ENCODE measurements at places on chromosomes 2 and 18. TPM values are rescaled to one million over a fixed set of nuclear protein-coding genes. Genes with fewer than 3 reads are reported as not detected.

Gene NYAP2
- 1.1 TPM for total RNA-seq

Gene CDH19
- 1.2 TPM for total RNA-seq

Gene SCRN3
- total RNA-seq: 27.4 TPM

Gene TBR1
- total RNA-seq: not detected

Gene ESPNL
- total RNA-seq: 0.09 TPM

Gene TTR
- not detected for total RNA-seq

Gene FOXD4L1
- total RNA-seq: 0.62 TPM

- no peak for DNase-seq
- no peaks in the 10 kb centered on the region for H3K36me3 ChIP-seq
- H3K27me3 ChIP-seq: no peaks in the 10 kb centered on the region
- no peaks in the 10 kb centered on the region for H3K4me1 ChIP-seq
- no peak overlapping the region for H3K27ac ChIP-seq
These were observed 134.6 kb upstream of the KLHL29 start for GRCh38 chr2:23250371-23250770.

DNA sequence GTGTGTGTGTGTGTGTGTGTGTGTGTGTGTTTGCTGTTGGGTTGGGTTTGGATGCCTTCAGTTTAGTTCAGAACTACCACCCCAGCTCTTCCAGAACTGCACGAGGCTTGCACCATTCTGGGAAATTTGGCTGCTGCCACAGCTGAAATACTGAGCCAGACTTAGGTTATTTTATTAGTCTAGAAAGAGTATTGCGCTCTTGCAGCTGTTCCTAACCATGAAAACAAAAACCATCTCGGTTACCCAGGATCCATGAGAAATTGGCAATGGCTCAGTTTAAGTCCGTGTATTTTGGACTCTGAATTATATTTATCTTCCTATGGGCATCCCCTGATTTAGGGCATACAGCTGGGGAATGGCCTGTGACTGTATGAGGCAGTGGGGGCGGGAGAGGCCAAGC, 83.2 kb downstream of the TANC1 start:
- H3K27me3 ChIP-seq: no peaks in the 10 kb centered on the region
- no peaks in the 10 kb centered on the region for H3K36me3 ChIP-seq
- no peak overlapping the region for H3K27ac ChIP-seq
- H3K4me3 ChIP-seq: no peak overlapping the region

GRCh38 chr2:18096836-18097405, 218.5 kb downstream of the KCNS3 start:
- H3K36me3 ChIP-seq: no peaks in the 10 kb centered on the region
- H3K4me1 ChIP-seq: no peaks in the 10 kb centered on the region
- no peak overlapping the region for H3K4me3 ChIP-seq
- no peak for DNase-seq
- no peaks in the 10 kb centered on the region for H3K27me3 ChIP-seq

GRCh38 chr2:25368660-25369059, 26.9 kb upstream of the DNMT3A start:
- no peaks in the 10 kb centered on the region for H3K36me3 ChIP-seq
- no peak for DNase-seq
- H3K4me1 ChIP-seq: no peaks in the 10 kb centered on the region
- no peak overlapping the region for H3K4me3 ChIP-seq
- H3K27me3 ChIP-seq: no peaks in the 10 kb centered on the region

DNA sequence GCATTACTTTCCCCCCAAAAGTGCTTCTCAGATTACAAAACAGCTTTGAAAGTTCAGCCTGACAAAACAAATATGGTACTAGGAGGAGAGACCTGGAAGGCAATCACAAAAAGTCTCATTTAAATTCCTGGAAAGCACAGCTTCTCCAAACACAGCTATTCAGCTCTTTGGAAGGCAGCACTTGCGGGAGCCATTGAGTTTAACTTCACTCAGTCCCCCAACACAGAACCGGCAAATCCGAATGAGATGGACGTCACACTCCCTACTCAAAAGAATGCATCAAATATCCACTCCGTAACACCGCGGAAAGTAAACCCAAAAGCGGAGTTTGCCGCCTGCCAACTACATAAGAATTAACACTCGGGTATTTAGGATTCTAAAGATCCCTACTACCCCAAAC, 638 bp downstream of the ST6GAL2 start:
- no peak overlapping the region for H3K27ac ChIP-seq
- H3K4me3 ChIP-seq: peak overlapping the region; percentile 49
- H3K4me1 ChIP-seq: peaks cover 11% of the 10 kb centered on the region
- H3K36me3 ChIP-seq: no peaks in the 10 kb centered on the region
- H3K27me3 ChIP-seq: peaks cover 35% of the 10 kb centered on the region

DNA sequence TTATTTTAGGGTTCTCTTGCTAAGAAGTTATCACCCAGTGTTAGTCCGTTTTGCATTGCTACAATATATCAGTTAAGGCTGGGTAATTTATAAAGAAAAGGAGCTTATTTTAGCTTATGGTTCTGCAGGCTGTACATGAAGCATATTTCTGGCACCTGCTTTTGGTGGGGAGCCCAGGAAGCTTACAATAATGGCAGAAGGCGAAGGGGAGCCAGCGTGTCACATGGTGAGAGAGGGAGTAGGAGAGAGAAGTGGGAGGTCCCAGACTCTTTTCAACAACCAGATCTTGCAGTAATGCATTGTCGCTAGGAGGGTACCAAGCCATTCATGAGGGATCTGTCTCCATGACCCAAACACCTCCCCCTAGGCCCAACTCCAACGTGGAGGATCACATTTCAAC, 688.8 kb upstream of the PIK3C3 start:
- no peaks in the 10 kb centered on the region for H3K27me3 ChIP-seq
- H3K36me3 ChIP-seq: no peaks in the 10 kb centered on the region
- DNase-seq: no peak
- H3K4me3 ChIP-seq: no peak overlapping the region
- H3K4me1 ChIP-seq: no peaks in the 10 kb centered on the region
- H3K27ac ChIP-seq: no peak overlapping the region

DNA sequence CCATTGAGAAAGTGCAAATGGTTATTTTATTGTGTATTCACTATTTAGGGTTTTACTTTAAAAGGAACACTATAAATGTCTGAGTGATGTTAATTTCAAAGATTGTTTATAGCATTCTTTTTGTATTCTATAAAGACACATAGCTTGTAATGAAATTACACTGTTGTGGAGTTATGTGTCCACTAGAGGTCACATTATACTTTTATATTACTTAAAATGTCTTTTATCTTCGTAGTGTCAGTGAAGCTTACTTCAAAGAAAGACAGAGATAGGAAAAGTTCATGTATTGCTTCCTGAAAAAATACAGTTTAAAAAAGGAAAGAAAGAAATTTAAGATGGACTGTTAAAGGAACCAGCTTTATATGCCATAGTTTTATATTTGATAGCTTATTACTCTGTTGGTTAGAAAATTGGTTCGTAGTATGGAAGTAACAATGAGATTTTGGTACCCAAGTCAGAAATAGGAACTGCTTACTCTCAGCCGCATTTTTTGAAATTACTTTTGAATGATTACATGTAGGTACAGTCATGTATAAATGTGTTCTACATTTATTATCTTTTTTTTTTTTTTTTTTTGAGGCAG, 20.5 kb downstream of the APLF start:
- no peak overlapping the region for H3K27ac ChIP-seq
- H3K27me3 ChIP-seq: no peaks in the 10 kb centered on the region
- H3K4me1 ChIP-seq: no peaks in the 10 kb centered on the region
- H3K4me3 ChIP-seq: no peak overlapping the region
- no peak for DNase-seq

DNA sequence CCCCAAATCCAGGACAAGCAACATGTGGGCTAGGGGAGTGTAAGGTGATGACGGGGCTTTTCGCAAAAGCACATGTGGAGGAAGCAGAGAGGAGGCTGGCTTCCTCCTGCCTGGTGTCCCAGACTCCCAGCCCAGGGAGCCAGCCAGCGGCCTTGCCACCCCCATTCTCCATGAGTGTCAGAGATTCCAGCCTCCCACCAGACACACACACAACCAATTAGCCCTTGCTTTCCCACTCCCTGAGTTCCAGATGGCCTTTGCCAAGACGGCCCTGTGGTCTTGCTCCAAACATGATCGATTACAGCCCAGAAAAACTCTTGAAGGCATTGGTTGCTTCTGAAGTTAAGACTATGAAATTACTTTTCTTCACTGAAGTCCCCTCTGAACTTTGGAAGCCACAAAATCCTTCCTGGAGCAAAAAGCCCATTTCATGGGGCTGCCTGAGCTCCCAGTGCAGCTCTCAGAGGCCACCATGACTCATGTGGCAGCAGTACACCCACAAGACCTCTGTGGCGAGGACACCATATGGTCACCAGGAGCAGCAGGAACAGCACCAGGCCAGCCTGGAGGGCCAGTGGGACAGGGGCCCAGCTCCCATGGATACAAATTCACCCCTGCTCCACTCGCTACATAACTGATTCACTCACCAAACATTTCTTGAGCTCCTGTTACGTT, 69.1 kb upstream of the PID1 start:
- H3K27ac ChIP-seq: no peak overlapping the region
- H3K36me3 ChIP-seq: no peaks in the 10 kb centered on the region
- DNase-seq: no peak
- no peaks in the 10 kb centered on the region for H3K4me1 ChIP-seq

DNA sequence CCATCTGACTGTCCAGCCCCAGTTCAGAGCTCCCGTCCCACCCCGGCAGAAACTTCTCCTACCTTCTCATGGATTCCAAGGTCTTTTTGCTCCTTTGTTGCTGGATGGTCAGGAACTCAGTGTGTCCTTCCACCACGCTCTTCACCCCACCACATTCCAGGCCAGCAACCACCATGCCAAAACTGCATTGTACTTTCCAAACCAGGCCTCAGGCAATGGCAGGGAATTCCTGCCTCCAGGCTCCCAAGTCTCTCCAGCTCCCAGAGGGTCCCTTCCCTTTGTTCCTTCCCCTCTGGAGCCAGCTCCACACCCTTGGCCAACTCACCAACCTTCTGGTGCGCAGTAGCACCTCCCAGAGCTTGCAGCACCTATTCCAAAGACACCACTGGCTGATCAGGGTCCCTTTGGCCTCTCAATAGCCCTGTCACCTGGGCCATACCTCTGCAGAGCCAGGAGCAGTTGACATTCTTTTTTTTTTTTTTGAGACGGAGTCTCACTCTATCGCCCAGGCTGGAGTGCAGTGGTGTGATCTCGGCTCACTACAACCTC, 8.1 kb downstream of the CHMP1B start:
- no peak for DNase-seq
- peaks cover 11% of the 10 kb centered on the region for H3K4me1 ChIP-seq
- H3K4me3 ChIP-seq: no peak overlapping the region

GRCh38 chr2:75071766-75072165, 113.3 kb downstream of the POLE4 start:
- H3K36me3 ChIP-seq: no peaks in the 10 kb centered on the region
- no peak overlapping the region for H3K4me3 ChIP-seq
- no peak overlapping the region for H3K27ac ChIP-seq
- H3K27me3 ChIP-seq: no peaks in the 10 kb centered on the region

- H3K36me3 ChIP-seq: no peaks in the 10 kb centered on the region
- no peaks in the 10 kb centered on the region for H3K27me3 ChIP-seq
- H3K27ac ChIP-seq: no peak overlapping the region
- no peak for DNase-seq
These were observed 359.4 kb upstream of the DSEL start for GRCh38 chr18:67875944-67876343.

- H3K36me3 ChIP-seq: peaks cover 7% of the 10 kb centered on the region
- no peak for DNase-seq
- H3K4me1 ChIP-seq: peaks cover 17% of the 10 kb centered on the region
- no peak overlapping the region for H3K4me3 ChIP-seq
- H3K27ac ChIP-seq: no peak overlapping the region
These were observed 7.6 kb downstream of the ITM2C start for GRCh38 chr2:230872151-230872967.

GRCh38 chr2:65199891-65200290, 27.7 kb upstream of the ACTR2 start:
- no peak overlapping the region for H3K4me3 ChIP-seq
- H3K27me3 ChIP-seq: no peaks in the 10 kb centered on the region
- no peaks in the 10 kb centered on the region for H3K36me3 ChIP-seq

- no peak overlapping the region for H3K4me3 ChIP-seq
- no peak overlapping the region for H3K27ac ChIP-seq
- H3K27me3 ChIP-seq: no peaks in the 10 kb centered on the region
- H3K36me3 ChIP-seq: no peaks in the 10 kb centered on the region
These were observed 148.4 kb downstream of the ZNF516 start for GRCh38 chr18:76346490-76347130.

DNA sequence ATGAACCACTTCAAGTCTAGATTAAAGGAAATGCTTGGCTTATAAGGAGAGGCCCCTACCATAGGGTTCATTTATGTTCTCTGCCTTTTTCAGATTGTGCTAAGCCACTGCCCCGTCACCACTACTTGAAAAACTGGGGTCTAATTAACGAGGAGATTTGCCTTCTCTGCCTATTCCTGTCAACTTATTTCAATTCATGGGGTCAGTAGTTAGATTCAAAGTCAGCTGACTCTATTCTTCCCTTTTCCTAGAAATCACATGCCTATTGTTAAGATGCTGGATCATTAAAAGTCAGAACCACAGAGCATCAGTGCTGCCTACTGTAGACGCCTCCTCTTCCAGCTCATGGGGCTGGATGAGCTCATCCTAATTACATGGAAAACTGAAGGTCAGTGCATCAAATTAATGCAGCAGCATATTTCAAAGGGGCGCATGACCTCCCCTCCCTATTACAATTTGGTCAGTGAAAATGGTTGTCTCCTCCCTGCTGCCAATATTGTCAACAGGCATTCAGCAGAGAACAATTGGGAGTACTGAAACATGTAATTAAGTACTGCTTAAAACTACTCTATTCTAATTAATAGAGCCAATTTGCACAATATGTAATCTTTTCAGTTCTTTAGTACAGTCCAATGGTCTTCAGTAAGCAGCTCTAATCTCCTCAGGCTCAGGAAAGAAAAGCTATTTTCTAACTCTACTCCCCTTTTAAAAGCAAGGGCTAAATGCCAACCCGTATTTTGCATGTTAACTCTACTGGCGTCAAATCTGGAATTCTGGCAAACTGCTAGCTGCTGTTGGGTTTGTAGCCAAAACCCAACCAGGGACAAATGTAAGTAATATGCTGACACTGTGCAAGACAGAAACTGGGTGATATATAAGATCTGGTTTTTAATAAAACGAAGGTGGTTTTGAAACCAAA, 117.4 kb upstream of the ITGB6 start:
- H3K27ac ChIP-seq: peak overlapping the region; percentile 4
- H3K4me1 ChIP-seq: peaks cover 60% of the 10 kb centered on the region
- H3K27me3 ChIP-seq: no peaks in the 10 kb centered on the region
- no peak for DNase-seq
- no peak overlapping the region for H3K4me3 ChIP-seq

- no peak overlapping the region for H3K27ac ChIP-seq
- no peak overlapping the region for H3K4me3 ChIP-seq
- DNase-seq: no peak
These were observed 1497.5 kb downstream of the DPP10 start for GRCh38 chr2:115939902-115940301.

DNA sequence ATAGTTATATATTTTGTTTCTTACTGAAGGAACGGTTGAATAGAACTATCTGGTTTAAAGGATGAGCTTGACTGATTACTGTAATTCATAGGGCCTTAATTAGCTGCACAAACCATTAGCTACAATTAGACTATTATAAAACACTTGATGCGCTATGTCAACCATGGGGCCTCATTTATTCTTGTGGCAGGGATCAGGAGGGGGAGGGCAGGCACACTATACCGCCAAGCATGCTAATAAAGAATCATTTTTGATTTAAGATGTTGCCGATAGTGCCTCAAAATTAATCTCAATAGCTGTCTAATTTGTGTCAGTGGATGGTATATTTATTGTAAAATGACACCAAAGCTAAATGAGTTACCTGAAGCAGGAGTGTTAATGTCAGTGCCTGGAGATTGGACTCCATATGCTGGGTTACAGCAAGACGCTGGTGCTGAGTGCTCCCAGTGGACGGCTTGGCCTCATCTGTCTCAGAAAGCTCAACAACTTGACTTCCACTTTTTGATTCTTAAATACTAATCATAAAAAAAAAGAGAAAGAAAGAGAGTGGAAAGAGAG, 1007.0 kb upstream of the CELF4 start:
- no peaks in the 10 kb centered on the region for H3K36me3 ChIP-seq
- no peak overlapping the region for H3K4me3 ChIP-seq
- DNase-seq: no peak
- H3K4me1 ChIP-seq: no peaks in the 10 kb centered on the region
- H3K27me3 ChIP-seq: no peaks in the 10 kb centered on the region

Data from lower lobe of right lung (tissue), 2 donors.